Naive thymus-derived CD8-positive, alpha-beta T cell (primary cell): ENCODE measurements at places on chromosomes 4 and X.

- no peak for DNase-seq
These were observed 116.7 kb downstream of the NYX start for GRCh38 chrX:41563876-41564275.

GRCh38 chr4:26836539-26836938 lies 24.1 kb upstream of the STIM2 start:
- DNase-seq = no peak

DNA sequence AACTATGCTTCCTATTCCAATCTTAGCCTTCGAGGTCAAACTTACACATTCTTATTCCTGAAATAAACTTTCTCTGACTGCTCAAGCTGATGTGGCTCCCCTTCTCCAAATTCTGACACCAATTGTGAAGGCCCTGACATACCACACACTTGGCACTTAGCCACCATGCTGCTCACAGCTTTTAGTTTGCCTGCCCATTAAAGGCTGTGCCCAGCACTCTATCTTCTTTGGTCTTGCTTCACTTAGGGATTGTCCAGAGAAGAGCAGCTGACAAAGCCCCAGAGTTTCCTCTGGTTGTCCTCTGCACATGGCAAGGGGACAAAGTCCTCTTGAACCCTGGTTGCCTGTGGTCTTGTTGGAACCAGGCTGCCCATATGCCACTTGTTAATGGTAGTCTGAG lies 126.1 kb downstream of the ARHGEF9 start:
- DNase-seq = no peak

DNA sequence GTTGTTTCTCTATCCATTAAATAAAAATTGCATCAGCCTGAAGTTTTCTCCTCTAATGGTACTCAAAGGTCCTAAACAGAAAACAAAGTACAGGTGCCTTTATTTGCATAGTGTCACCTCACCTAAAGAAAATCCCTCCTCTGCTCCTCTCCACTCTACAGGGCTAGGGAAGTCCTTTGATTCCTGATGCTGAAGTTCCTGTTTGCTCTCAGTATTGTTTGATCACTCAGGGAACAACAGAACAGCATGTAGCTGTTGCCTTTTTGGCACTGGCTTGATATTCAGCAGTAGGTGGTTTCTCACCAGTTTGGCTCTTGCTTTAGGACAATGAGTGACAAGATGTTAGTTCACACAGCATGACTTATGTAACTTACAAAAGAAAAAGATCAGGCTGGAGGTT lies 156.2 kb upstream of the SLC7A11 start:
- DNase-seq = no peak

DNA sequence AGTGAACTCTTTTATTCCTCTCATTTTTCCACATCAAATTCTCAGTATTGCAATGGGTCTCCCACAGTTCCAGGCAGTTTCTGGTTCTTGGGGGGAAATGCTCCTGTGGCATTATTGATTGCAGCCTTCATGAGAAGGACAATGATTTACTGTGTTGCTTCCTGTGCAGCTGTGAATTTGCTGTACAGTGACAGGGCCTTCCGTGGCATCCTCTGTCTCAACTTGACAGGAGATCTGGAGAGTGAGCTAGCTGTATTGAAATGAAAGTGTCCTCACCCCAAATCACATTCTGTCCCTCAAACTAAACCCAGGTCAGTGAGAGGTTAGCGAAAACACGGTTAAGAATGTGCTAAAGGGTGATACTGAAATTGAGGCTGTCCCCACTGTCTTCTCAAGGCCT lies 77.1 kb upstream of the ATOH1 start:
- DNase-seq = no peak

- no peak for DNase-seq
These were observed 551.2 kb upstream of the AMOT start for GRCh38 chrX:113391875-113392274.

- DNase-seq = no peak
These were observed 45.9 kb downstream of the TSC22D3 start for GRCh38 chrX:107729558-107730297.

DNA sequence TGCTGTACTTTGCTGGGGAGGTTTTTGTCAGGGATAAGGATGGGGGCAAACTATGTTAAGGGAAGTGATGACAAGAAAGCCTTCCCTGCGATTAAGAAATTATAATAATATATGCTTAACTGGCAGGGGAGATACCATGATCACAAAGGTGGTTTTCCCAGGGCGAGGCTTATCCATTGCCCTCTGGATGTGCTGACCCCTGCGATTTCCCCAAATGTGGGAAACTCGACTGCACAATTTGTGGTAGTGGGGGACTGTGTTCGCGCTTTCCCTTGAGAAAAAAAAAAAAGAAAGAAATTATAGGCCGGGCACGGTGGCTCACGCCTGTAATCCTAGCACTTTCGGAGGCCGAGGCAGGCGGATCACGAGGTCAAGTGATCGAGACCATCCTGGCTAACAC lies 24.5 kb downstream of the SLC25A43 start:
- no peak for DNase-seq

DNA sequence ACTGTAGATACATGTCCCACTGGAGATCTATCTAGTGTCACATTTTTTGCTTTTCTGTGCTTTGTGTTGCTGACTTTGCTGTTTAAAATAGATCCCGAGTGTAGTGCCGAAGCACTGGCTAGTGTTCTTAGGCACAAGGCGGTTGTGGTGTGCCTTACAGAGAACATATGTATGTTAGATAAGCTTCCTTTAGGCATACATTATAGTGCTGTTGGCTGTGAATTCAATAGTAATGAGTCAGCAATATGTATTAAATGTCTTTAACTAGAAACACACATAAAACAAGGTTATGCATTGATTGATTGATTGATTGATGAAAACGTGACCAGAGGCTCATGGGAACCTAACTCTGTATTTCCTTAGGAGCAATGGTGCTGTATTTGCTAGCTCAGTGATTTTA lies 56.2 kb downstream of the COX7B2 start:
- no peak for DNase-seq

DNA sequence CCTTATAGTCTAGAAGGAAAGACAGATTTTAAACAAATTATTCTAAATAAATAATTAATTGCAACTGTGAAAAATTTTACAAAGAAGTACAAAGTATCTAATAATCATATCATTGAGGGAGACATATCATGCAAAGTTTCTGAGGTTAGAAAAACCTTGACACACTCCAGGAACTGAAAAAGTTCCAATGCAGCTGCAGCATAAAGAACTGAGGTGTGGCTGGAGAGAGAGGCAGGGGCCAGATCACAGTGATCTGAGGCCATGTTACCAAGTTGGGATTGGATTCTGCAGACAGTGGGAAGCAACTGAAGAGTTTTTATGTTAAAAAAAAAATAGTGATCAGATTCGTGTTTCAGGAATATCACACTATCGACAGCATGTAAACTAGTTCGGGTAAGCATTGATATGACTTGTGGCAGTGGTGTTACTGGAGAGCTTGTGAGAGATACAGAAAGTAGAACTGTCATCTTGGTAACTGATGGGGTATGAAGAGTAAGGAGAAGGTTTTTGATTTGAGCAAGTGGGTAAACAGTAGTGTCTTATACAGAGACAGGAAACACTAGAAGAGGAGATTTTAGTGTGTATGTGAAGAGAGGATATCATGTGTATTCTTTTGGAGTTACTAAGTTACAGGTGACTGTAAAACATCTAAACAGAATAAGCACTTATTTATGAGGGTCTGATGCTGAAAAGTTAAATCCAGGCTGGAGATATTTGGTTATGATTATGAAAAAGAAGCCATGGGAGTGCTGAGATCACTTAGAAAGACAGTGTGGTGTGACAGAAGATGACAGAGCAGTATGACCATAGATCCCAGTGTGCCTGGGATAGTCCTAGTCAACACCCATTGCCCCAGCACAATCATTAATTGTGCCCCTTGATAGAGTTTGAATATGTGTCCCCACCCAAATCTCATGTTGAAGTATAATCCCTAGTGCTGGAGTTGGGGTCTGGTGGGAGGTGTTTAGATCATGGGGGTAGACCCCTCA lies 15.6 kb upstream of the SPRY1 start:
- DNase-seq = no peak

DNA sequence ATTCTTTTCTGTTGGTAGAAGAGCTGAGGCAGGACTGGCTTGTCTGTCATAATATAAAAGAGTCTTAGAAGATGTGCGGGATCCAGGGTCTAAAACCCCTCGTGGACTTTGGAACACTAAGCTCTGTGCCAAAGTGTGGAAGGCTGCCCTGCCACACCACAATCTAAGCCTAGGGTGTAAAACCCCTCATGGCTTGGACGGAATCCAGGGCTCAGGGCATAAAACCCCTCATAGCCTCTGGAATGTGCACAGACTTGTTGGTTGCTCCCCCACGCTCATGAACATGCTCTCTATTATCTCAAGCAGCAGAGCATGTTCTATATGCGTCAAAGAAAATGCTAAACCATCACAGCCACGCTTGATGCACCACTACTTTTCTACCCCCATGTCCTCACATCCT lies 483.6 kb downstream of the GABRG1 start:
- no peak for DNase-seq
